ENCODE measurements at places on chromosomes 5 and 9.

GRCh38 chr9:33620738-33621439 lies 96.8 kb downstream of the ANKRD18B start:
- no peak overlapping the region for H3K4me3 ChIP-seq
- H3K27ac ChIP-seq, result no peak overlapping the region

- H3K27me3 ChIP-seq, result peaks cover 17% of the 10 kb centered on the region
- no peaks in the 10 kb centered on the region for H3K4me1 ChIP-seq
These were observed 38.3 kb upstream of the SMAD5 start for GRCh38 chr5:136094189-136094912.

DNA sequence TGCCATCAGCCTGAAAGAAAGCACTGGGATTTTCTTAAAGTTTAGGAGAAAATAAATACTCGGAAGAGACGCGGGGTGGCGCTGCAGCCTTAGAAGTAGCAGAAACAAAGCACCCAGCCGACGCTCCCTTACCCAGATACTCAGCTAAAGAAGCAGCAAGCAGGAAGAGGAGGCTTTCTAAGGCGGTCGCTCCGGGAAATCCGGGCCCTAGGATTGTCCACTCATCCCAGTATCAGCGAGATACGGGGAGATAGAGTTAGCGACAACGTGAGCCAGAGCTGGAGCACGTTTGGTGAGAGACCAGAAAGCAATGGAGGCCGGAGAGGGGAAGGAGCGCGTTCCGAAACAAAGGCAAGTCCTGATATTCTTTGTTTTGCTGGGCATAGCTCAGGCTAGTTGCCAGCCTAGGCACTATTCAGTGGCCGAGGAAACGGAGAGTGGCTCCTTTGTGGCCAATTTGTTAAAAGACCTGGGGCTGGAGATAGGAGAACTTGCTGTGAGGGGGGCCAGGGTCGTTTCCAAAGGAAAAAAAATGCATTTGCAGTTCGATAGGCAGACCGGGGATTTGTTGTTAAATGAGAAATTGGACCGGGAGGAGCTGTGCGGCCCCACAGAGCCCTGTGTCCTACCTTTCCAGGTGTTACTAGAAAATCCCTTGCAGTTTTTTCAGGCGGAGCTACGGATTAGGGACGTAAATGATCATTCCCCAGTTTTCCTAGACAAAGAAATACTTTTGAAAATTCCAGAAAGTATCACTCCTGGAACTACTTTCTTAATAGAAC lies at the start of gene PCDHB2:
PCDHB2 (plus strand) TSS at position 135 of the 782 bp plus-strand sequence; CDS start at position 311, 176 bp downstream.
- no peak within 1 kb of the TSS for H3K4me3 ChIP-seq
- no peaks in the 10 kb centered on the region for H3K4me1 ChIP-seq
- no peak for DNase-seq

- peaks cover 11% of the 10 kb centered on the region for H3K27me3 ChIP-seq
- no peak for DNase-seq
- H3K27ac ChIP-seq, result no peak overlapping the region
- no peak overlapping the region for H3K4me3 ChIP-seq
- H3K36me3 ChIP-seq, result no peaks in the 10 kb centered on the region
These were observed 37.7 kb upstream of the CSNK1G3 start for GRCh38 chr5:123474228-123474627.

DNA sequence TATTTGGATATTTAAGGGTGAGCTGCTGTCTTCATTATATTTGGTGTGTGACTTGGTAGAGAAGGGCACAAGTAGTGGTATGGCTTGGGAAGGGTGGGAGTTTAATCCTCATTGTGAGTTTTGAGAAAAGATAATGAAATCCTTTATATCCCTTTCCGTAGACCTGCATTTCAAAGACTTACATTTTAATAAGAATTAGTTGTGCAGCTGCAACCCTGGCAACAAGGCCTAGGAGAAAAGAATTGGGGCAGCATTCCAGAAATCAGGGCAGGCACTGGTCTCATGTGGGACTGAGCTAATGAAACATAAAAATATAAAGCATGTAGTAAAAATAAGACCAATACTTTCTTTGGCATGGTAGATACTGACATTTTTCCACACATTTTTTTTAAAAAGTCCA lies 60.5 kb downstream of the CDC42SE2 start:
- DNase-seq, result no peak
- H3K4me1 ChIP-seq, result peaks cover 81% of the 10 kb centered on the region
- peak overlapping the region; percentile 69 for H3K27ac ChIP-seq
- no peak overlapping the region for H3K4me3 ChIP-seq
- no peaks in the 10 kb centered on the region for H3K27me3 ChIP-seq

- H3K27ac ChIP-seq, result peak overlapping the region; percentile 76
- H3K4me3 ChIP-seq, result no peak overlapping the region
- no peaks in the 10 kb centered on the region for H3K27me3 ChIP-seq
- H3K4me1 ChIP-seq, result peaks cover 42% of the 10 kb centered on the region
- no peak for DNase-seq
These were observed 55.9 kb downstream of the DAP start for GRCh38 chr5:10704949-10705621.

DNA sequence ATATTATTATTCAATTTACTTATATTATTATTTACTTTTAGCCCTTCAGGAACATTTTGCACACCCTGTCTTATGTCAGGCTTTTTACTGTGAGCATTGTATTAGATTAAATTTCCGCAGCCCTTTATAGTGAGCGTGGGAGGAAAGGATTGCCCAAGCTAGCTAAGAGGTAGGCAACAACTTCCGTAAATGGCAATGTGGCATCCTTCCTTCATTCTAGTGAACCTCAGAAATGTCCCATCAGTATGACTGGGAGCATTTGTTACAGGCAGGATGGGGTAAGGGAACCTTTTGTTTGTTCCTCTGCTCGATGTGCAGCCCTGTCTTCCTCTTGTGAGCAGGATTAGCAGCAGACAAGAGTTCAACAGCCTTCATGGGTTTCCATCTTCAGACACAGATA lies 6.2 kb upstream of the CD180 start:
- no peak overlapping the region for H3K4me3 ChIP-seq
- no peaks in the 10 kb centered on the region for H3K36me3 ChIP-seq
- no peaks in the 10 kb centered on the region for H3K27me3 ChIP-seq
- peak overlapping the region; percentile 69 for H3K27ac ChIP-seq

DNA sequence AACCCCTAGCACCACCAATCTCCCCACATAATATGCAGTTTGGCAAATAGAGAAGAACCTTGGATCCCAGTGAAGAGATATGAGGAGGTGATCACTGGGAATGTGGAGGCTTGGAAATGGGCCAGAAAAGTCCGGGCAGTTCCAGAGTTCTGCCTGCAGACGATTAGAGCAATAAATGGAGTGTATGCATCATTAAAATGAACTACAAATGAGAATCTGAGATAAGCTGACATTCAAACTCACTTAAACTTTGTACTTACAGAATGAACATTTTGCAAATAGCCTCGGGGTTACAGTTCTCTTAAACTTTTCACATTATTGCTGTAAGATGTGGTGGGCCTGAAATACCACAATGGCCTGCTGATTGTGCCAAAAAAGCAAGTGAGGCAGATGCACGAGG lies 23.0 kb upstream of the LHFPL2 start:
- no peak for DNase-seq
- no peak overlapping the region for H3K27ac ChIP-seq
- H3K27me3 ChIP-seq, result peaks cover 30% of the 10 kb centered on the region
- H3K4me3 ChIP-seq, result no peak overlapping the region
- no peaks in the 10 kb centered on the region for H3K4me1 ChIP-seq

- H3K27ac ChIP-seq, result no peak overlapping the region
- H3K4me1 ChIP-seq, result no peaks in the 10 kb centered on the region
- H3K4me3 ChIP-seq, result no peak overlapping the region
- H3K36me3 ChIP-seq, result no peaks in the 10 kb centered on the region
These were observed 6.9 kb downstream of the CXCL14 start for GRCh38 chr5:135571902-135572301.

DNA sequence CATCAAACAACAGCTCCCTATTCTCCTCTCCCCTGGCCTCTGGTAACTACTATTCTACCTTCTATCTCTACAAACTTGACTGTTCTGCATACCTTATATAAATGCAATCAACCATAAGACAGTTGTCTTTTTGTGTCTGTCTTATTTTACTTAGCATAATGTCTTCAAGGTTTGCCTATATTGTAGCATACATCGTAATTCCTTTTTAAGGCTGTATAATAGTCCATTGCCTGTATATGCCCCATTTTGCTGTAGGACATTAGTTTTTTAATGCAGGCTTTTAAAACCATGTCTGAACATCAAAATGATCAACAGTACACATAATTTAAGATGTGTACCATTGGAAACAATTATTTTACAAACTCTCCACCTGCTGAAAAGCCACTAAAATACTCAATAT lies 12.4 kb downstream of the ANKH start:
- H3K27ac ChIP-seq, result no peak overlapping the region
- no peak overlapping the region for H3K4me3 ChIP-seq
- H3K27me3 ChIP-seq, result no peaks in the 10 kb centered on the region
- no peak for DNase-seq

DNA sequence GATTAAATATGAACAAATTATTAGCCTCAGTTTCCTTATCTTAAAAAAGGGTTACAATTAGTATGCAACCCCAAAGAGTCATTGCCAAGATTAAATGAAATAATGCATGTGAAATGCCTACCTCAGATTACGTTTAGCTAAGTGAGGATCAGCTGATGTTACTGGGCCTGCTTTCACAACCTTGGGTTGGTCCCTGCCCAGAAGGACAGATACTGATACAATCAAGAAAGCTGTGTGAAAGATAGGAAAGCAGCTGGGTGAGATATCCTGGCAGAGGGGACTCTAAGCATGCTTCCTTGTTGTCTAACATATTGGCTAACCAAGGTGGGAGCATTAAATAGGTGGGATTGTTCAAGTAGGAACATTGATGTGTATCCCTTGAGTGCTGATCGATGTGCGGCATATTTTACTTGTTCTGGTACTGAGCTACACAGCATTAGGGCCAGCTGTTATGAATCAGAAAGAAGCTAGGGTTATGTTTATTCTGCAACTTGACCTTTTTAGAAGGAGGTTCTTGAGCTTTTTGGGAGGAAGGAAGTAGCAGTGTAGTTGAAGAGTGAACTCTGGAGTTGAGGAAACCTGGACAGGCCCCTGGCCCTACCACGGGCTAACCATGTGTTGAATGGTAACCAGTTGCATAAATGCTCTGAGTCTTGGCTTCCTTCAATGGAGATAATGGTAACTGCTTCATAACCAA lies 28.9 kb downstream of the SNX24 start:
- no peak overlapping the region for H3K27ac ChIP-seq
- no peak for DNase-seq
- H3K4me3 ChIP-seq, result no peak overlapping the region

DNA sequence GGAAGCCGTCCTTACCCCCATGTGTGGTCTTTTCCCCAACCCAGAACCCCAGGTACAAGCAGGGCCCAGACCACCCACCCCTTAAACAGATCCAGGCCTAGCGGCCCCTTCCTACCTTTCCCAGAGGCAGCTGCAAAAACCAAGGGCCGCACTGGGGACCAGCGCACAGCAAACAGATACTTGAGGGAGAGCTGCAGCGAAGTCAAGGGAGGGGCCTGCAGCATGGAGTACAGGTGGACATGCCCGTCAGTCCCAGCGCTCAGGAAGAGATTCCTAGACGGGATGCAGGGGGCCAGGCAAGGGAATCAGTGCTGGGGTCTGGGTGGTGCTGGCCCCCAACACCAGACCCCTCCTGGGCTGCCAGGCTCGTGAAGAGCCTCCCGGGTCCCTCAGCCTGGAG lies 22.5 kb downstream of the DYNC2I2 start:
- H3K4me3 ChIP-seq, result no peak overlapping the region
- H3K27me3 ChIP-seq, result no peaks in the 10 kb centered on the region
- H3K36me3 ChIP-seq, result peaks cover 71% of the 10 kb centered on the region

GRCh38 chr5:153636670-153637451 lies 146.4 kb downstream of the GRIA1 start:
- H3K27ac ChIP-seq, result no peak overlapping the region
- H3K27me3 ChIP-seq, result peaks cover 3% of the 10 kb centered on the region
- H3K4me3 ChIP-seq, result no peak overlapping the region
- DNase-seq, result no peak
- no peaks in the 10 kb centered on the region for H3K36me3 ChIP-seq
- no peaks in the 10 kb centered on the region for H3K4me1 ChIP-seq

DNA sequence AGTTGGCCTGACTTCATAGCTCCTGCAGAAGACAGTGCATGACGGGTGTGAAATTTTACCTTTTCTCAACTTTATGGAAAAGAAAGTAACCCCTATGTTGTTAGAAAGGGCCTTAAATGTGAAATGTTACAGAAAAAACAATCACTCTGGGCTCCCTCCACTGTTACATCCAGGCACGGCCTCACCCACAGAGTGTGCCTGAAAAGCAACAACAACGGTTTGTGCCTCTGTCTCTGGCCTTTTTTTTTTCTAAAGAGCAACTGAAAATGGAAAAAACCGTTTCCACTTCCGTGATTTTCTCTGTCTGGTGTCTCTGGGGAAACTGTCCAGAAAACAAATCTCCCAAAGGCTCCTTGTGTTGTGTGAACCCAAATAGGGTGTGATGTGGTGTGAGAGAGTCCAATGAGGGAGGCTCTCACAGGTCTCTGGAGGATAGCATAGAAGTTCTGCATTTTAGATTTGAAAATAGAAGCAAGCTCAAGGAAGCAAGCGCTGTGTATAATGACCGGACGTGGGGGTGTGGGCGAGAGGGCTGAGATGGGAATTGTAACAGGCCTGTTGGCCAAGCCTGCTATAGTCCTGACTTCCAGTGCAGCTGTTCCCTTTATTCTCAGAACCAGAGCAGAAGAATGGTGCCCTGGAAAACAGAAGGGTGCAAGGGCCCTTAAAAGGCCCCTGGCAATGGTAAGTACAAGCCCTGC lies 221.8 kb upstream of the TUT7 start:
- peaks cover 3% of the 10 kb centered on the region for H3K27me3 ChIP-seq
- no peak overlapping the region for H3K4me3 ChIP-seq
- no peaks in the 10 kb centered on the region for H3K36me3 ChIP-seq
- DNase-seq, result no peak

Data from activated T-cell treated with anti-CD3 and anti-CD28 coated beads, Interleukin-2, amount 50 U/mL, for 24 hours (primary cell).